ENCODE measurements at places on chromosomes 12 and 14.

DNA sequence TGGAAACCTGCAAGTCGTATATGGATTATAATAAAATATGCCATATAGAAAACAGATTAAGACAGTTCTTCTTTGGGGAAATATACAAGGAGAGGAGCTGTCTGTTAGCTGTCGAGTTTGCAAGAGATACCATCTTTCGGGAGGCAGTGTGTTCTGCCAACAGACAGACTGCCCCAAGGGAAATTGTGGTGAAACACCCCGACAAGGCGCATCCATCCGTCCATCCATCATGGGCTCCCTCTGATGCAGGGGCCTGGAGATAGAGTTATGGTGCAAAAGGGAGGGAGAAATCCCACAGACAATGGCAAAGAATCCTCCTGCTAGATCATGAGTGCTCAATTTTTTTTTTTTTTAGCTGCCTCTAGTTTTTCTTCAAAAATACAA is 156.3 kb downstream of the DPF3 start:
- no peak for DNase-seq

DNA sequence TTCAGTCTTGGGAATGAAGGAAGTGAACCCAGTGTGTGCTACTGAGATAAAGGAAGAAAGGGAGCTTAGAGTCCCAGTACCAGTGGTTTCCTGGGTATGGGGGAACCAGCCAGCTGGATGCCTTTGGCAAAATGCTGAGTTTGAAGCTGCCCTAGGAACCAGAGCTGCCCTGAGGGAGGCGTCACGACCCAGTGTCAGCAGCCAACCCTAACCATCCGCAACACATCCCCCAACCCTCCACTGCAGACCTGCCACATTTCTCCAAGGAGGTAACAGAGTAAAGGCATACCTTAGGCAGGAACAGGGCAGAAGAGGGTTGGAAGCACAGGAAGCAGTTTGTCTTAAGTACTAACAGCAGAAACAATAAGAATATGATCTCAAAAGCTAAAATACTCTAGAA is 28.6 kb downstream of the PRDM4 start:
- no peak for DNase-seq

GRCh38 chr14:63759456-63759855 is 31.6 kb upstream of the SGPP1 start:
- peak; percentile 48 for DNase-seq

- peak; percentile 23 for DNase-seq
These were observed 120.9 kb downstream of the SLC38A6 start for GRCh38 chr14:61101803-61102548.

GRCh38 chr12:97300891-97301290 is 161.7 kb upstream of the RMST start:
- DNase-seq: no peak

GRCh38 chr14:34075826-34076225 is 125.0 kb upstream of the EGLN3 start:
- DNase-seq: no peak

GRCh38 chr14:33879684-33880286 is 71.1 kb downstream of the EGLN3 start:
- no peak for DNase-seq

DNA sequence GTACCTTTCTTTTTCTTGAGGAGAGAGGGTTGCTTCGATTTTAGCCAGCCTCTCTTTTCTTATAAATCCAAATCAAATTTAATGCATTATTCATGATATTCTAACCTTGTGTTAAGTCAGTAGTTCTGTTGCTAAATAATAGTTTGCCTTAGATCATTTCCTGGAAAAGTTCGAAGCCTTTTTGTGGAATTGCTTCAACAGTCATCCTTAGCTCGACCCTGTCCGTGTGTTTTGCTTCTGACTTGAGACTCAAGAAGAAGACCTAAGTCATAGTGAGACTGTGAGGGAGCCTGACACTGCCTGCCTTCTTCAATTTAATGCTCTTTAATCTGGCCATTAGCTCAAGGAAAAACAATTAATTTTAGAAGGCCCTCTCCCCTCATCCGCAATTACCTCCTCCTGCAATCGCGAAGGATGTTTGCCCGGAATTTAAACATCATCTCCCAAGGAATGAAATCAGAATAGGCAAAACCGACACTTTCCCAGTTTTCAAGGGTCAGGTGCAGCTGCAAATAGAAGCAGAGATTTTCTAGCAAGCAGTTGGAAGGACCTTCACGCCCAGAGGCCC is 453 bp upstream of the SLC4A8 start:
- no peak for DNase-seq

GRCh38 chr12:15181017-15181683 is 40.1 kb downstream of the RERG start:
- no peak for DNase-seq

DNA sequence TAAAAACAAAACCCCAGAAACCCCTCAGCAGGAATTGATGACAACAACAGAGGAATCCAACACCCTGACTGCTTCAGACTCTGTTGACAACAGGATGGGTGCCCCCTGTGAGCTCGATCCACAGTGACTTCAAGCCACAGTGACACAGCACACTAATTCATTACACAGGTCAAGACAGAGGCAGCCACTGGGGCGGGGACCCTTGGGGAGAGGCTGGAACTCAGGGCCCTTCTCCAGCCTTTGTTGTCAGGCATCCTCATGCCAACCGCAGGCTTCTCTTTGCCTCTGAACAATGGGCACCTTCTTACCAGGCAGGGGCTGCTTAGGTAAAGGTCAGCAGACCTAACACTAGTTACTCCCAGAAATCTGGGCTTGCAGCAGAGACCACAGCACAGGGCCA is 37.6 kb downstream of the ACADS start:
- no peak for DNase-seq

GRCh38 chr14:104935026-104935650 is 10.5 kb downstream of the PLD4 start:
- peak; percentile 7 for DNase-seq

GRCh38 chr12:2355198-2355597 is 302.4 kb downstream of the CACNA1C start:
- DNase-seq: no peak

- DNase-seq: no peak
These were observed 38.8 kb downstream of the MAP3K9 start for GRCh38 chr14:70770490-70770889.

DNA sequence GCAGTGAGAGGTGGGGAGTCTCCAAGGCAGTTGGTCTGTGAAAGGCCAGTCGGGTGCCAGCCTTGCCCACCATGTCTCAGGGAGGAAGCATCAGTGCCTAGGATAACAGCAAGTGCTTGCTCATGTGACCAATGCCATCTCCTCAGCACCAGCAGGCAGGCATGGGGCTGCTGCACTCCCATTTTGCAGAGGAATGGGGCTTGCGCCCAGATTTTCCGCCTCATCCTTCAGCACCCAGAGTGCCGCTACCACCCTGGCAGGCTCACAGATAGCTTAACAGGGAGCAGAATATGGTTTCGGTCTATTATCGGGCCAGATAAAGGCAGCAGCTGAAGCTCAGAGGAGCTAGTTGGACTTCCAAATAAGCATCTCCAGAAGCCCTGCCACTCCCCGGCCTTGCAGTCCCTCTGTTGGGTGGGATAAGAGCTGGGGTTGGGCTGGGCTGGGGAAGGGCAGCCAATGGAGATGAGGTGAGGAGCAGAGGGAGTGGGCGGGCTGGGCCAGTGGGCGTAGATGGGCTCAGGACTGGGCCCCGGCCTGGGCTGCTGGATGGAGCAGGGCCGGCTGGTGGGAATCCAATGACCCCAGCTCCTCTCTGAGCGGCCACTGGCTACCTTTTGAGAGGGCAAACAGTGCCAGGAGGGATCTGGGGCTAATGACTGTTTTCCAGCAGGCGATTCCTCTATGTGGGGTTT is 8.4 kb upstream of the KRT80 start:
- no peak for DNase-seq

DNA sequence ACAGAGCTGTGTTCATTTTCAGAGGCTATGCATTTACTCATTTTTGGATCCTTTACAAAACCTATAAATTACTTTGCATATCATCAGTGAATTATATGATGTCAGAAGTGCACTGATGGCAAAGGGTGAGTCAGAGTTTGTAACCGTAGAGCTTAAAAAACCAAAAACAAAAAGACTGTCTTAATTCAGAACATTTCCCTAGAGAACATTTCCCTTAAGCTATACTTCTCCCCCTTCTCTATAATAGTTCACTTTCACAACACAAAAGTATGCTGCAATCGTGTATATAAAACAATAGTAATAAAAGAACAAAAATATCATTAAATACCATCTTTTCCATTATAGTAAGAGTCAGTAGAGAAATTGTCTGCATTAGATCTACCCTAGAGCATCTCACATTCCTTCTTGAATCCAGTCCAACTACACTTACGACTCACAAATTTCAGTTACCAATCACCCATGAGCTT is 934.9 kb downstream of the LRFN5 start:
- DNase-seq: no peak

DNA sequence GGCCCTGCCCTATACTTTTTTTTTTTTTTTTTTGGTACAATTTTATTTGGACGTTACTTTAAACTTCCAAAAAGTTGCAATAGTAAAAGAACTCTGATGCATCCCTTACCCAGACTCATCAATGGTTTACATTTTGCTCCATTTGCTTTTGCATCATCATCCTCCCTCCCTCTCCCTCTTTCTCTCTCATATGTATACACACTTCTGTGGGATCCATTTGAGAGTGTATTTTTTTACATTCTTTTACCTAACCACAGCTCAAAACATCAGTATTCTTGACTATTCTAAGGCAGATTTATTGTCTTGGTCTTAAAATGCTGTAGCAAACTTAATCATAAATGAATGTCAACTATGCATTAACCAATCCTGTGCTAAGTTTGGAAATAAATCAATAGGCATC is 111.6 kb downstream of the PRICKLE1 start:
- no peak for DNase-seq

DNA sequence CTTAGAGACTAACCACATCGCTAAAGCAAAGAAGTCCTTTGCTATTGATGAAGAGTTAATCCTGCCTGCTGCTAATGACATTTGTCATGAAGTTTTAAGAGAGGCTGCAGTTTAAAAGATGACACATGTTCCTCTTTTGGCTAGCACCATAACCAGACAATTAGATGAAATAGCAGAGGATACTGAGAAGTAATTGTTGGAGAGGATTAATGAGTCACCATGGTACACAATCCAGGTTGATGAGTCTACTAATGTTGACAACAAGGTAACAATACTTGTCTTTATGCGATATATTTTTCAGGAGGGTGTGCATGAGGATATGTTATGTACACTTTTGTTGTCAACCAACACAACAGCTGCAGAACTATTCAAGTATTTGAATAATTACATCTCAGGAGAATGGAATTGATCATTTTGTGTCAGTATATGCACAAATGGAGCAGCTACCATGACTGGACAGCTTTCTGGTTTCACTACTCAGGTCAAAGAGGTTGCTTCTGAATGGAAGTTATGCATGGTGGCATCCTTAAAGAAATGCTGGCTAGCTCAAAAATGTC is 56.7 kb downstream of the LRRIQ1 start:
- no peak for DNase-seq

DNA sequence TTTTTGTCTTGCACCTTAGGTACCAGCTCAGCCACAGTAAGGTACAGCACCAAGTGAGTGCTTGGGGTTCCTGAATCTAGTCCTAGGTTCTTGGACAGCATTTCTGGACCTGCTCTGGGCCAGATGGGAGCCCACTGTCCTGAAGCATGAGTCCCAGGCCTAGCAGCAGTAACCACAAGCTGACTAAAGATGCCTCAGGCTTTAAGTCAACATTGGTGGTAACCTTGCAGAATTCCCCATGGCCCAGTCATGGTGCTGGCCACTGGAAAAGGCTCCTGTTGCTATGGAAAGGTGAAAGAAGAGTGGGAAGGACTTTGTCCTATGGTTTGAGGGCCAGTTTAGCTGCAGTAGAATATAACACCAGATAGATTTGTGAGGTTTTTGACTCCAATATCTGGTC is 86.9 kb upstream of the CLEC14A start:
- no peak for DNase-seq

GRCh38 chr14:74917646-74918081 is 5.4 kb downstream of the RPS6KL1 start:
- no peak for DNase-seq

GRCh38 chr12:15044471-15044870 is 71.6 kb downstream of the PDE6H start:
- no peak for DNase-seq

- no peak for DNase-seq
These were observed 8.5 kb downstream of the STXBP6 start for GRCh38 chr14:25041484-25041883.

DNA sequence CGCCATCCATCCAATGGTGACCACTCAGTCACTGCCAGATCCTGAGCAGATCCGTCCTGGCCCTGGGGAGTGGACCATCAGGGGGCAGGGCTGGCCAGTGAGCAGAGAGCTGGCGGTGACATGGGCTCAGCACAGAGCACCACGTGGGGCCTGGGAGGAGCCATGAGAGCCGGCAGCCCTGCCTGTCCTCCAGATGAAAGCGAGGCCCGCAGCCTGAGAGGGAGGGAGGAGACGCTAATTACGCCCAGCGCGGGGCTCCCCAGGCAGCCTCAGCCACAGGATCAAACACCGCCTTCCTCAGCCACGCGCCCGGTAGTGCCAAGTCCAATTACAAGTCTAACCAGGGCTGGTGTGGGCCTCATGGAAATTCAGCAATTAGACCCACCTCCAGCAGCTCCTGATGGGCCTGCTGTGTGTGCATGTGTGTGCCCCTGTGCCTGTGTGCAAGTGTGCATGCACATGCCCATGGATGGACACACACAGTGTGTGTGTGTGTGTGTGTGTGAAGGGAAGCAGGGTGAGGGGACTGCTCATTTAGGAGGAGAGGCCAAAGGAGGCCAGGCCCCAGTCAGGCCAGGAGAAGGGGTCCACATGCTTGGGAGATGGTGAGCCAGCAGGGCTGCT is 68.0 kb downstream of the KIF26A start:
- no peak for DNase-seq

DNA sequence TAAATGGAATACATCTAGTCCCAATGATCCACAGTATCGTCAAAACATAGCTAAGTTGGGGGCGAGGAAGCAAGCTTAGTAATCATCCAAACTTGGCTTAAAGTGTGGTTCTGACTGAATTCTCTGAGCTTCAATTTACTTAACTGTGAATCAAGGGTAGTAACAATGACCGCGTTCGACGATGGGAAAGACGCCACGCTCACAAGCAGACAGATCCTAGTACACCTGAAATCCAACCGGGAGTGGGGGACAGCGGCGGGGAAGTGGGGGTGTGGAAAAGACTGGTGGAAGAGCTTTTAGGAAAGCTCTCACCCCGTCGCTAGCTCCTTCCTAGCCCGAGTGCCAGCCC is 433 bp downstream of the COX16 start:
- peak; percentile 11 for DNase-seq

DNA sequence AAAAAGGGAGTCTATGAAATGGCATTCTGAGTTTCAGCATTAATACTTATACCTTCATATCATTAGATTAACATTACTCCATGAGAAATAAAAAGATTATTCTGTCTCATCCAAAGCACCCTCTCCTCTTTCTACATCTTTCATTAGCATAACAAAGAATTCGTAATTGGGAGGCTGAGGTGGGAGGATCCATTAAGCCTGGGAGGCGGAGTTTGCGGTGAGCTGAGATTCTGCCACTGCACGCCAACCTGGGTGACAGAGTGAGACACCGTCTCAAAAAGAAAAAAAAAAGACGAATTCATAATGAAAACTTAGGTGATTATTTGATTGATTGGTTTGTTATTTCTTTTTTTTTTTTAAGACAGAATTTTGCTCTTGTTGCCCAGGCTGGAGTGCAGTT is 1.8 kb upstream of the CDK17 start:
- DNase-seq: no peak

- no peak for DNase-seq
These were observed 17.3 kb downstream of the PPM1A start for GRCh38 chr14:60266021-60266937.

Data from GM20000 (cell line).